ENCODE measurements at places on chromosomes 6 and 20.

DNA sequence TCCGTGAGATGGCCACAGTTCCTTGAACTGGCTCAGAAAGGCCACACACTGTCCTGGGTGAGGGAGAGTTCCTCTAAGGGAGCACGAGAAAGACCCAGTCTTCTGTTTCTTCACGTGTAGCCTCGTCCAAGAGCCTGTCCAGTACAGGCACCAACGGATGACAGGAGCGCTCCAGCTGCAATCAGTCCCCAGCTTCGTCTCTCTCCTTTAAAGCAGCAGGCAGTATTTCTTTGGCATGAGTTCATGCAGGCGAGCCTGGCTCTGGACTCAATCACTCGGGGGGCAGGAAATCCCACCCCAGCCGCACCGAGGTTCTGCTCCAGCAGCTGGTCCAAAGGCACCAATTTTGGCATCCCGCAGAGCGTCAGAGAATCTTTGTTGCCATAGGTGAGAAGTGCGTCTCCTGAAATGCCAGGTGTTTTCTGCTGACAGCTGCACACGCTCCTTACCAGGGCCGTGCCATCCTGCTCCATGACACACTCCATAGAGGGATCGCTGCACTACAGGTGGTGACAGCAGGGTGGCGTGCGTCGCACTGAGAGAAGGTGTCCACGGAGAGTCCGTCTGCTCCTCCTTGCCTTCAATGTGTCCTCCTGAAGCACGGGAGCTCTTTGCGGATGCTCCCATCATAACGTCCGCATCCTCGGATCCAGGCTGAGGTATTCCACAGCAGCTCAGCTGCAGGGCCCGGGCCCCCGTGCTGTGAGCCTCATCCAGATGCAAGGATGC lies 59.6 kb upstream of the AFDN start:
- no peak for DNase-seq

- DNase-seq: no peak
Measured at GRCh38 chr6:114158838-114159694, 183.8 kb downstream of the HS3ST5 start.

GRCh38 chr20:497979-498378 lies 35.6 kb upstream of the TBC1D20 start:
- DNase-seq: no peak

GRCh38 chr6:116298273-116298672 lies 18.5 kb upstream of the TSPYL1 start:
- DNase-seq: no peak

DNA sequence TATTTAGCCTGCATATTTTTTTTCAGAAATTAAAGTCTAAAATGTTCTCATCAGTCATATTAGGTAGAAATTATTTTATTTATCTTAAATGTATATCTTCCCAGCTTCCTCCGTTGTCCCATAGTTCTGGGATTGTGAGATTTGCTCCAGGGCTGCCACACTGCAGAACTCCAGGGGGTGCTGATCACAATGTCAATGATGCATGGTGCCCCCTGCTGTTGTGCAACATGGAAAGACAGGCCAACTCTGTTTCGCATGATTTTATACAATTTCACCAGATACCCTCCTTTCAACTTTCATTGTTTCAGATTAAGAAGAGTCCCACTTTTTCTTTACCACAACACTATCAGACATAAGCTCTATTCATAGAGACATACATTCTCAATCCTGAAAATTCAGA lies 35.9 kb downstream of the ID4 start:
- DNase-seq: peak; percentile 33

- no peak for DNase-seq
Measured at GRCh38 chr6:155026022-155026705, 31.0 kb downstream of the TIAM2 start.

- no peak for DNase-seq
Measured at GRCh38 chr6:39200498-39201020, 28.7 kb downstream of the KCNK5 start.

DNA sequence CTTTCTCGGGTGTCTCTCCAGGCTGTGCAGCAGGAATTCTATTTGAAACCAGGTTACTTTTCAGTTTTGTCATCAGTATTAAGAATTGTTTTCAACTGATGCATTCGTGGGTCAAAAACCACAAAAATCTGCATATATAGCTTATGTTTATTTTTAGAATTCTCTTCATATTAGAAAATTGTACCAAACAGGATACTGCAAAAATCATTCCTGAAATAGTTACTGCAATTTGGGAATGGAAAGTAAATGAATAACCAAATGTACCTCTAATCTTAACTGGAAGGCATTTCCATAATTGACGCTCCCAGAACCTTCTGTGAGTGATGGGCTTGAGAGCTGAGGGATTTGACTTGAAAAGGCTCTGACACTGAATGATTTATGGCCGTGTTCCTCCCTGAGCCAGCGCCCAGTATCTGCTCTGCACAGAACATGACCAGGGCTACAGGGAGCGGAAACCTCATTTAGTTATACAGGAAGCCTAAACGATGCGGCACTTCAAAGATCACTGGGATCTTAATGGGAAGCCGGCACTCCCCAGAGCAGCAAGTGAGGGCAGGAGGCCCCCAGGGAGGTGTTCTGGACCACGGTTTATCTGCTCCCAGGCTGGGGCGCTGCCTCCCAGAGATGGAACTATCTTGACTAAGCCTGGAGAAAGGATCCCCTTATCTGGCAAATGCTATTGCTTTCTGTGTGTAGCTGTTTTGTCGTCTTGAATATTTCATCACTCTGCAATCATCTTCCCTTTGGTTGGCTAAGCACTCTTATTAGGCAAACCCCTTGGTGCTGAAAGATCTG lies 446.0 kb downstream of the QKI start:
- no peak for DNase-seq

- DNase-seq: no peak
Measured at GRCh38 chr6:159398633-159399032, 229.4 kb downstream of the FNDC1 start.

GRCh38 chr20:63368151-63368550 lies 7.0 kb upstream of the CHRNA4 start:
- DNase-seq: no peak

GRCh38 chr20:58515233-58516212 lies at the start of gene APCDD1L:
TSS of gene APCDD1L (minus strand) at chr20:58515399. CDS start at chr20:58514707, 692 bp downstream.
- peak; percentile 56 for DNase-seq

GRCh38 chr6:25172819-25173218 lies 106.4 kb upstream of the CARMIL1 start:
- no peak for DNase-seq

DNA sequence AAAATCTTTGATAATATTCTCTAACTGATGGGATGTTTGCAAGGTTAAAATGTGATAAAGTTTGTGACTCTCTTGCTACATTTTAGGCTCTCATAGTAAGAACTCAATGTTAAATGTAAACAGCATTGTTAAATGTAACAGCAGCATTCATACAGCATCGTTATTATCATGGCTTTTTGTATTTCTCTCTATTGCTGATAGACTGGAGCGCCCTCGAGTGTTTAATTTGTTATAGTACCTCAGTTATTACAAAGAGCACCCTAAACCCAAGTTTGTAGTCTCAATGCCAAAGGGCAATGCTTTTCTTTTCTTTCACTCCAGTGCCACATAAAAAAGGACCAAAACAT lies 14.9 kb upstream of the TTPAL start:
- DNase-seq: peak; percentile 46

GRCh38 chr6:169638388-169638787 lies 63.4 kb downstream of the WDR27 start:
- no peak for DNase-seq

- DNase-seq: no peak
Measured at GRCh38 chr6:45759472-45759810, 256.2 kb downstream of the CLIC5 start.

- DNase-seq: peak; percentile 32
Measured at GRCh38 chr6:43737272-43738081, 32.5 kb upstream of the VEGFA start.

DNA sequence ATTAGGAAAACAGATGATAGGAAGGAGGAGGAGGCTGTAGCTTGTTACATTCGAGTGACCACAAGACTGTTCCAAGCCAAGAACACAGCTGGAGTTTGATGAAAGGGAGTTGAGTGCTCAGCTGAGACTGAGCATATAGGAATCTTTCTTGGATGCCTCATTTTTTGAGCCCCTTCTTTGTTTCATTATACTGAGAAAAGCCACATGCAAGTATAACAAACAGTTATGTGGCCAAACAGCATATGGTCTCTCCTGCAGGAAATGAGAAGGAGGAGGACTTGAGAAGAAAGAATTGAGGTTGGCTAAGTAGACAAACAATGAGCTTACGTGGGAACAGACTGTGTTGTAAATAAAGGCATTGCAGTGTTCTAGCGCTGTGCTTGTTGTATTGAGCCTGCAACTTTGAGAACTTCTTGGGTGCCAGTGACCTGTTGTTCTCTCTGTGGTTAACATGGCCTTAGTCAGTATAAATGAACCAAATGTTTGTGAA lies 78.3 kb downstream of the AKAP7 start:
- peak; percentile 2 for DNase-seq

- no peak for DNase-seq
Measured at GRCh38 chr6:116761779-116762178, 3.7 kb downstream of the FAM162B start.

- DNase-seq: no peak
Measured at GRCh38 chr20:58223358-58223941, 5.0 kb downstream of the ANKRD60 start.

DNA sequence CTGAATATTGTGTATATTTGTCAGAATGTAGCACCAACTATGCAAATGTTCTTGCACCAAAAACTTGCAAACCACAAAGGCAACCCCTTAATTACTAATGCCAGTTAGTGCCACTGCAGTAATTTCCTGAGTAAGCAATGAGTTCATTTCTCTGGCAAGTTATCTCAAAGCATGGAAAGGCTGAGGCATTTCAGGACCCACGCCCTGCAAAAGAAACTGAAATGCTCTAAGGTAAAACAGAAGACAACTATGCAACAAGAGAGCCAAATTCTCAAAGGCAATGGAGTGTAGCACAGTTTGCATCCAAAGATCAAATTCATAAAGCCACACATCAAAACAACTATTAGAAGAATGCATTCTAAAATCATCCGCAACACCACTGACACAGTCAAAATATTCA lies 994.4 kb downstream of the EYS start:
- no peak for DNase-seq

DNA sequence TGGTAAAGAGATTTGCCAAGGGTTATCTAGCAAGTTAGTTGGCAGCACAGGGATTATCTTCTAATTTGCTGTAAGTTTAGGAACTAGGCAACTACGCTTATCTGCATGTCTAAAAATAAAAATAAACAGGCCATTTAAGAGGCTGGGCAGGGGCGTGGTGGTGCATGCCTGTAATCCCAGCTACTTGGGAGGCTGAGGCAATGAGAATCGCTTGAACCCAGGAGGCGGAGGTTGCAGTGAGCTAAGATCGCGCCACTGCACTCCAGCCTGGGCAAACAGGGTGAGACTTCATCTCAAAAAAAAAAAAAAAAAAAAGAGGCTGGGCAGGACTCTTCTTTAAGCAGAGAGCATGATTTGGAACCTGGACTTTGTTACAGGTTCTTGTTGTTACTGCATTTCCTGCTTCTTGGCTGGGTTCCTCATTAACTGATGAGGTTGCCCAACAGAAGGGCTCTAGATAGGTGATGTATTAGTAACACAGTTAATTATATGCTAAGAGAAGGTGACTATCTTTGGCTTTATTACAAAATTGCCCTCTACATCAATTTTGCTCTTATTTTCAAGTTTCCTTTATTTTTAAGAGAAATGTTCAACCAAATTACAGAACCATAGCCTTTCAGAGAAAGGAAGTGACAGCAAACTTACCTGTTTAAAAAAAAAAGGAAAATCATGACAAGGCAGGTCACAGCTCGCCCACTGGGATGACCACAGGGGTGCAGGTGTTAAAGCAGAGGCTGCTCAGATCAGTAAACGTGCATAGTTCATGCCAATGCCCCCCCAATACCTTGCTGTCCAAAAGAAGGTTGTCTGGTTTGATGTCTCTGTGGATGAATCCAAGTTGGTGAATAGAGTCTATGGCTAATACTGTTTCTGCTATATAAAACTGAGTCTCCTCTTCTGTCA lies 32.5 kb downstream of the STK38 start:
- no peak for DNase-seq

DNA sequence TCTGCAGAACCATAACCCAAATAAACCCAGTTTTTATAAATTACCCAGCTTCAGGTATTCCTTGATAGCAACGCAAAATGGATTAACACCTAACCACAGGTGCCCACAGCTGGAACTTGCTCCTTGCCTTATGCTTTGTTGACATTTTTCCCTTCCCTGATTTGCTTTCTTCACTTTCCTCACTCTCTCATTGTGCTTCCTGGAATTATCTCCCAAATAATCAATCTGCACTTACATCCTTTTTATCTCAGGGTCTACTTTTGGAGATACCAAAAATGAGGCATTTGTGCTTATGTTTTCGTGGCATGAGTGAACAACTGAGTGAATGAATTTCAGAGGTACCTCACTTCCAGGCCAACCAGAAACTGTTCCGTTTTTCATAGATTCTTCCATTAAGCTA lies 374.3 kb downstream of the DOK5 start:
- no peak for DNase-seq

DNA sequence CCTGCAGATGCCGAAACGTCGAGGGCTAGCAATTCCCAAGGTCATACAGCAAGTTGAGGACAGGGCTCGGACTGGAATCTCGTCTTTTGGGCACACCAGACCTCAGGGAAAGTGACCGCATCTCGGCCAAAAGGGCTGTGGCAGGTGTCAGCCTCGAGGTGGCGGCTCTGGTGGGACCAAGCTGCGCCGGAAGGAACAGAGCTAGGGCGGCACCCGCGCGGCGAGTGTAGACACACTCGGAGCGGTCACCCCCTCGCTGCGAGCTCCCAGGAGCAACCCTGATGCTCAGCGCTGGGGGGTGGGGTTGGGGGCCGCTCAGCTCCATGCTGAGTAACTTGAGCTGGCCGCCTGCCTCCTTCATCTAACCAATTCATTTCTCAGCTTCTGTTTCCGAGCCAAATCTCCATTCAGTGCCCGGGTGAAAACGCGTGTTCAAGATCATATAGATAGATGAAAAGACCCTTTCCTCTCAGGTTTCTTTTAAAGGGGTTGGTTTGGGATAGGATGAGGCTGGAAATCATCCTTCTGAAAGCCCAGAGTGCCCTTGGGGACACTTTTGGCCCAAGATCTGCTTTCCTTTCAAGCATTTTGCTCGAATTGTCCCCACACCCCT lies 2.2 kb upstream of the TUBB2B start:
- DNase-seq: peak; percentile 75

DNA sequence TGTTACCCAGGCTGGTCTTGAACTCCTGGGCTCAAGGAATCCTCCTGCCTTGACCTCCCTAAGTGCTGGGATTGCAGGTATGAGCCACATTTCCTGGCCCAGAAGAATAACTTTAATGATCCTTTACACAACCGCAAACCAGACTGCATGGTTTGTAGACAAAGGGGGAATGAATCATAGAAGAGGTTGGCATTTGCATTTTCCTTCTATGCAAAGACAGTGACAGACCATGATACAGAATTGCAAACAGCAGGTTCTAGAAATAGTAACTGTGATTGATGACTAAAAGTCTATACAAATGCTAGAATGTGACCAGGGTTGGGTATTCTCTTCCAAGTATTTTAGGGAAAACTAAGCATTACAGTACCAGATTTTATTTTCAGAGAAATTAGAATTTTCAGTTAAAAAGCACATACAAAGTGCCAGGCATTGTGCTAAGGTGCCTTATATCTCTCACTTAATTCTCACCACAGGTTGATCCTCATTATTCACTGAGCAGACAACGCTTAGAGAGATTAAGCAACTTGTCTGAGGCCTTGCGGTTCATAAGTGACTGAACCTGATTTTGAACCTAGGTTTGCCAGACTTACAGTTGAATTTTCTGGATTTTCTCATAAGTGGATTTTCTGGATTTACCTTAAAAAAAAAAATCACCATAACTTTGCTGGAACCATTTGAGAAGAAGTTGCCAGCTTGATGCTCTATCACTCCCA lies 146.6 kb downstream of the ZFAND3 start:
- no peak for DNase-seq

GRCh38 chr6:159105716-159106115 lies 60.9 kb upstream of the TAGAP start:
- DNase-seq: no peak
